ENCODE measurements at places on chromosomes 13 and 19.

- DNase-seq = peak; percentile 86
Measured at GRCh38 chr19:58182989-58183816, at the start of gene ZNF274. Gene ZNF274 (plus strand): TSS chr19:58183061. CDS start chr19:58183966, 905 bp downstream.

GRCh38 chr13:52348983-52349780, 56.8 kb downstream of the THSD1 start:
- DNase-seq = no peak

GRCh38 chr19:50459638-50460037, 16.7 kb upstream of the EMC10 start:
- no peak for DNase-seq

GRCh38 chr13:50286324-50286723, 271.1 kb downstream of the KCNRG start:
- no peak for DNase-seq

DNA sequence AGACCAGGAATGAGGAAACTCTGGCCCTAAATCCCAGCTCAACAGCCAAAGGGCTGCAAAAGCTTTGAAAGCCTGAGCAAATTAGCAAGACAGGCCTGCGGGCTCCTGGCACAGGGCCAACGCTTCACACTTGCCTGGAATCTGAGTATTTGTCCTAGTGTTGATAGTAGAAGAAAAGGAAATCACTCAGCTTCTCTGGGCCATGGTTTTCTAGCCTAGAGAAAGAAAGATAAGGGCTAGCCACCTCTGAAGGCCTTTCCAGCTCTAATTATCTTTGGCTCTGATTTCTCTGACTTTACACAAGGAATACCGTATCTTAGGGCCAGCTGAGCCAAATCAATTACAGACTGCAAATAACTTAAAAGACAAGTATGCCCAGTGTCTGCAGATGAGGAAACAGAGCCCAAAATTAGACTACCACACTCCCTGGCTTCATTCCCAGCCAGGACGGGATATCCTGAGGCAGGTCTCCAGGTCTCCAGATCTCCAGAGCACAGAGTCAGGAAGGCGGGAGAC, 69.6 kb downstream of the STK24 start:
- DNase-seq = no peak

GRCh38 chr13:43389983-43390382, 366.6 kb downstream of the DNAJC15 start:
- DNase-seq = no peak

DNA sequence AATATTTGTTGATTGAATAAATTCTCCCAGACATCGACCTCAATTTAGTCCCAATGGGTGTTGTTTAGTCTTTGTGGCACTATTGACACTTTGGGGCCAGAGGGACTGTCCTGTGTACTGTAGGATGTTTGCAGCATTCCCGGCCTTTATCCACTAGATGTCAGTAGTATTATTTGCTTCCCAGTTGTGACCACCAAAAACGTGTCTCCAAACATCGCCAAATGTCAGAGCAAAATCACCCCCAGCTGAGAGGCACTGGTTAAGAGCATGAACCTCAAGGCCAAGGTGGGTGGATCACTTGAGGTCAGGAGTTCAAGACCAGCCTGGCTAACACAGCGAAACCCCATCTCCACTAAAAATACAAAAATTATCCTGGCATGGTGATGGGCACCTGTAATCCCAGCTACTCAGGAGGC, 15.4 kb downstream of the NLRP12 start:
- peak; percentile 34 for DNase-seq

GRCh38 chr19:18991006-18991405, 42.3 kb downstream of the SUGP2 start:
- no peak for DNase-seq
